ENCODE measurements at places on chromosomes 2 and 18.
A peak's percentile ranks its signal among the peaks of the same experiment; 100 is the strongest.

GRCh38 chr2:95287806-95288205 lies 9.3 kb upstream of the KCNIP3 start:
- no peak overlapping the region for H3K27ac ChIP-seq
- DNase-seq, result no peak
- no peaks in the 10 kb centered on the region for H3K4me1 ChIP-seq

DNA sequence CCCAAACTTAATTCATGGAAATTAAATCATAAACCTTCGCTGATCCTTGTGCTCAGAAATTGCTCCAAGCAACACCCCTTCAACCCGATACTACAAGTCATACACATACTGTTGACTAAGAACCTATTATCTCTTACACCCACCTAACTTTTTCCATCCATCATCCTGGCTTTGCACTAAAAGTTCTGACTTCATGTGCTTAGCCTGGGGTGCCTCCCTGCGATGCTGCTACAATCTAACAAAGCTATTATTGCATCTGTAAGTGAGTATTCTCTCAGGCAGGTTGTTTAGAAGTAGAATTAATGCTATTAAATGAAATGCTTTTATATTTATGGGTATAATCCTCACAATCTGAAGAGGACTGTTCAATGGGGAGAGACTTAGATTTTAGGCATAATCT lies 619.8 kb downstream of the CCDC85A start:
- H3K27ac ChIP-seq, result no peak overlapping the region
- no peaks in the 10 kb centered on the region for H3K36me3 ChIP-seq
- DNase-seq, result no peak
- H3K4me1 ChIP-seq, result no peaks in the 10 kb centered on the region
- H3K4me3 ChIP-seq, result no peak overlapping the region

- DNase-seq, result no peak
- H3K36me3 ChIP-seq, result no peaks in the 10 kb centered on the region
- no peak overlapping the region for H3K4me3 ChIP-seq
- no peak overlapping the region for H3K27ac ChIP-seq
These were observed 385.1 kb downstream of the STK39 start for GRCh38 chr2:167862296-167862695.

DNA sequence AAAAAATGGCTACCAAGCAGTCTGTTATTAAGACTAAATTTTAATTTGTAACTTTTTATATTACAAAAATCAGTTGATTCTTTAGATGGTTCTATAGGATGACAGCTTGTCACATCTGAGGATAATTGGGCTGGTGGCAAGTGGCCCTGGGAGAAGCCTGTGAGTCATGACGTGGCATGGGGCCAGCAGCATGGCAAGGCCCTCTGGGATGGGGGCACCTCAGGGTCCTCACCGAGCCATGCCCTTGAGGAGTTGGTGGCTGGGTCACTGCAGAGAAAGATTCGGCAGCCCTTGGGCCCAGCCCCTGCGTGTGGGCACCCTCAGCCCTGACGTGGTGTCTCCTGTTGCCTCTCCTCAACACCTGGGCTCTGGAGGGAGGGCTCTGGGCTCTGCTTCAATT lies 49.7 kb downstream of the STK25 start:
- no peaks in the 10 kb centered on the region for H3K4me1 ChIP-seq

DNA sequence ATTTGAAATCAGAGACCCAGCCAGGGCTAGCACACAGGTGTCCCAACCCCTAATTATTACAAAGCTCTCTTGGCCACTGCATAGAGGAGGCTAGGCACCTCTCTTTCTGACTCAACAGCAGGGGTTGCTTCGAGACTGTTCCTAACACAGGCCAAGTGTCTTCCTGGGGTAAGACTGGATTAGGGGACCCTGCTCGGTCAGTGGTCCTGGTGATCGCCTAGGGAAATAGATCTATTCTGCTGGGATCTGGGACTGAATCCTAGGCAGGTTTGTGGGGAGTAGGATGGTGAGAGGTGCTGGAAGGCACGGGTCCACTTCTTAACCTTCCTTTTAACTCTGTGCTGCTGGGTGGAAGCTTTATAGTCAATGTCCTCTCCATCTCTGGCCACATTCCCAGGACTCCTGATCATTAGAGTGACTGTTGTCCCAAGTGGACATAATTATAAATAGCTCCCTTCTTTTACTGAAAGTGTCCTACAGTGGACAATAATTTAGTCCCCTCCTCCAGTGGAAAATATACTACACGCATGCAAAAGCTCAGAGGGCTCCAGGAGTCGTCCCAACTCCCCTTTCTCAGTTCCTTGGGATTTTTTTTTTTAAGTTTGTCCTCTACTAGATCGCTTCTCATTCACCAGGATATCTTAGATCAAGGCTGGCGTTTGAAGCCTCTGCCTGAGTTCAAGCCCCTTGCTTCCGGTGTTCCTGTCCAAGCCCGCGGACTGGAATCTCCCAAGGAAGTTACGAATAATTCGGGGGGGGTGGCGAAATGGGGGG lies 1.3 kb upstream of the TRIB2 start:
- peaks cover 3% of the 10 kb centered on the region for H3K36me3 ChIP-seq
- peak overlapping the region; percentile 92 for H3K4me3 ChIP-seq
- peaks cover 5% of the 10 kb centered on the region for H3K27me3 ChIP-seq
- DNase-seq, result no peak
- H3K4me1 ChIP-seq, result peaks cover 49% of the 10 kb centered on the region
- no peak overlapping the region for H3K27ac ChIP-seq

DNA sequence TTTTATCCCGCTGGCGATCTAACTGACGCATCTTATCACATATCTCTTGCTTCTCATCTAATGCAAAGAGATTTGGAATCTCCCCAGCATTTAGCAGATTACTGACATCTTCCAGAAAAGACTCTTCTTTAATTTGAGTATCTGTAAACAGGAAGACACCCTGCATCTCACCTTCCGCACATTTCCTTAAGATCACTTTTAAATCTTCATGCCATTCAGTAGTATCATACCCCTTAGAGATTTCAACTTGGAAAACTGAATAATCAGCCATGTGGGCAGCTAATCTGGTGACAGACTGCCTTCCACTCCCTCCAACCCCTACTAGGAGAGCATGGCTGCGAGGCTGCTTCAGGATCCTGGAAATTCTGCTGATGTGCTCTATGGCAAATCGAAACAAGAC lies 204.3 kb downstream of the DNAH7 start:
- DNase-seq, result no peak

Data from activated CD4-positive, alpha-beta T cell treated with anti-CD3 and anti-CD28 coated beads, Interleukin-2, amount 10 ng/mL, durations not matched to agents 24 days and 14 days (primary cell).